MCF 10A (cell line): ENCODE measurements at places on chromosomes 4 and X. TPM values are rescaled to one million over a fixed set of nuclear protein-coding genes. Genes with fewer than 3 reads are reported as not detected.

DNA sequence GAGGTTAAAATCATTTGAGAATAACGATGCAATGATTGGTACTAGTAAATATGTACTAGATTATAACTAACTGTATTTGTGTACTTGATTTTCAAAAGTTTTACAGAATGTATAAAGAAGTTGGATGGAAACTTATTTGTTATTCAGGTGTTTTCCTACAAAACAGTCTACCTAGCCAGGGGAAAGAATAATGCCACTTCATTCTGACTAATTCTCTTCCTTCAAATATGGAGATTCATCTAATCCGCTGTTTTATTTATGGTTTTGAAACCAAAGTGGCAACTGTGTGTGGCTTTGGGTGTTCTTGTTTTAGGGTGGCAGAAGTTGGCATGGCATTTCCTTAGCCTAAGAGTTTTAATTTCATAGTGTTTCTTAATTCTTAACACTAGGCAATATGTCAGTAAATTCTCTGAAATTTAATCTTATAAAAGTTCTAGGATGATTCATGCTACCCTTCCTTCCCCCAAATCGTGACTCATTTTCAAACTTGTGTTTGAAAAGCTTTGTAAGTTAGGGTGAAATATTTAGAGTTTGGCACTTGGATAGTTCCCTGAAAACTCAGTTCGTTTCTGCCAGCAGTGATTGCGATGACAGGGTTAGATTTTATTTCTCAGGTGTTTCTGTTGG is 62.6 kb downstream of the DCLK2 start:
- peak; percentile 76 for DNase-seq
- H3K27me3 ChIP-seq: no peaks in the 10 kb centered on the region
- H3K36me3 ChIP-seq: no peaks in the 10 kb centered on the region
- H3K4me3 ChIP-seq: peak overlapping the region; percentile 61
- H3K27ac ChIP-seq: peak overlapping the region; percentile 89

DNA sequence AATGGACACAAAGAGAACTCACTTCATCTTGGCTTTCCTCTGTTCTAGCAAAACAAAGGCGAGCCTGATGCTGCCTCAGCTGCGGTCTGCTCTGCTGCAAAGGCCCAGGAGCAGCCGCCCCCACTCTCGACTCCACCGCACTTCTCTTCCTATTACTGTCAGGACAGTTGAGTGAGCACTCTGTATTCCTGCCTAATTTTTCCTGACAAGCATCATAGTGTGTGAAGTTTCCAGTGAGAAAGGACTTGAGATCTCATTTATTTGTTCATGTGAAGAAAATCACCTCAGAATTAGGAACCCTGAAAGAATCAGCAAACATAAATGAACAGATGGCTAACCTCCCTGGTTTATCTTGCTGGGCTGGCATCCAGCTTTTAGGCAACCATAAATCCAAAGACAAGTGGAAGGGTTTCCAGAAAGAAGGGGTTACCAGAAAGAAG is 15.6 kb downstream of the SCARB2 start:
- H3K27ac ChIP-seq: peak overlapping the region; percentile 94
- H3K4me1 ChIP-seq: peaks cover 39% of the 10 kb centered on the region
- peaks cover 13% of the 10 kb centered on the region for H3K36me3 ChIP-seq

DNA sequence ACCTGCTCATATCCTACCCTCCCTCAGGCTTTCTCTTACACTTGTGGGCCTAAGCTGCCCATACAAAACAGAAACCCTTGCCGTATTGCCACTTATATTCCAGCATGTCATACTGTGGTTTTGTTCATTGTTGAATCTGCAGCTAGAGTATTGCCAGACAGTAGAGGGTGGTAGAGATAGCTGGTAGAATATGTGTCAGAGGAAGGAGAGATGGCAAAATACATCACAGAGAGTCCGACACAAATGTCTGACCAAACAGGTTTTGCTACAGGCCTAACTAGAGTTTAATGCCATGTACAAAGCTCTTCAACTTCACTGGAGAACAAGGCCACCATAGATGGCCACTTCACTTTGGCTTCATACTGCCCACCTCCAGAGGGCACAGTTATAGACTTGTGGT is 160.1 kb downstream of the EFHC2 start:
- H3K27me3 ChIP-seq: peaks cover 43% of the 10 kb centered on the region
- no peak overlapping the region for H3K4me3 ChIP-seq
- H3K4me1 ChIP-seq: no peaks in the 10 kb centered on the region
- DNase-seq: no peak
- no peaks in the 10 kb centered on the region for H3K36me3 ChIP-seq

DNA sequence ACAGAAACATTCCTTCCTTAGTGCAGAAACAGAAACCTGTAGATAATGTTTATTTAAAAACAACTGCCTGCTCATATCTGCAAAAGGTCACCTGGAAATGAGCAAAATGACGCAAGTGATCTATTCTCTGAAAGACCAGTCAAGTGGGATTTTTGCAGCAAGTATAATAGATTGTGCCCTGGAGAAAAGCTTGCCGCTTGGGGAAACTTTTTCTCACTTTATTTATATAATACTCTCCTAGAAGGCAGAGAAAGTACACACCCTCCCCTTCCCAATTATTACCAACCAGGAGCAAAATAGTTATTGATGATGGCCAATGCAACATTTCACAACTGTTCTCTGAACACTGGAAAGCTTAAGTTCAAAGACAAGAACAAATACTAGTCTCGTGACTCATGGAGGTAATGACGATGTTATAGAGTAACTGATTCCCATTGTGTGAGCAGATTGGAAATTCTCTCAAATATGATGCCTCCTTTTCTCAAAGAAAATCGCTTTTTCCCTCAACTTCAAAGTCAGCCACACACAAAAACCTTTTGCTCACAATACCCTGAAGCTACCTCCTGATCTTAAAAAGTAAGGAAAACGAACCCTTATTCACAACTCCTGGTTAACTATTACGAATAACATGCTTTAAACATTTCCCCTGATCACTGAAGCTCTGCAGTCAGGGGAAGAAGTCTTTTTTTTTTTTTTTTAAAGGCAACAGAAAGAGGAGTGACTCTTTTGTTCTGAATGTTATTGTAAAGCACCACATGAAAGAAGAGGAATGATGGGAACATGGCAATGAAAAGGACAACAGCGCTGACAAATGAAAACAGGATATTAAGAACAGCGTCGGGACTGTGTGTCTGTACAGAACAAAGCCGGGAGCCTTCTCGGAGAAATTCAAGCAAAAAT is 41.0 kb downstream of the MID1 start:
- H3K27me3 ChIP-seq: no peaks in the 10 kb centered on the region
- peaks cover 26% of the 10 kb centered on the region for H3K4me1 ChIP-seq
- peaks cover 8% of the 10 kb centered on the region for H3K36me3 ChIP-seq
- peak overlapping the region; percentile 80 for H3K27ac ChIP-seq

GRCh38 chr4:83241132-83241531 is 43.5 kb downstream of the COQ2 start:
- no peak overlapping the region for H3K27ac ChIP-seq
- no peak overlapping the region for H3K4me3 ChIP-seq
- H3K4me1 ChIP-seq: no peaks in the 10 kb centered on the region
- H3K36me3 ChIP-seq: no peaks in the 10 kb centered on the region
- H3K27me3 ChIP-seq: no peaks in the 10 kb centered on the region
- no peak for DNase-seq

- peaks cover 26% of the 10 kb centered on the region for H3K4me1 ChIP-seq
- peak overlapping the region; percentile 70 for H3K27ac ChIP-seq
- no peaks in the 10 kb centered on the region for H3K27me3 ChIP-seq
- no peaks in the 10 kb centered on the region for H3K36me3 ChIP-seq
- H3K4me3 ChIP-seq: no peak overlapping the region
Observed at GRCh38 chr4:55754754-55755350, 64.7 kb upstream of the EXOC1L start.

Gene DSPP
- not detected in 2 replicates for total RNA-seq

GRCh38 chrX:107625739-107626138 is 2.6 kb upstream of the PRPS1 start:
- peaks cover 62% of the 10 kb centered on the region for H3K27me3 ChIP-seq
- no peak overlapping the region for H3K4me3 ChIP-seq
- no peak for DNase-seq

Gene RRH
- not detected in 2 replicates for total RNA-seq

Gene PRDX4
- 134 and 157 TPM in 2 replicates for total RNA-seq

- peak overlapping the region; percentile 55 for H3K27ac ChIP-seq
- H3K36me3 ChIP-seq: no peaks in the 10 kb centered on the region
- no peaks in the 10 kb centered on the region for H3K27me3 ChIP-seq
- H3K4me3 ChIP-seq: no peak overlapping the region
Observed at GRCh38 chr4:57501720-57502119, 391.5 kb upstream of the IGFBP7 start.

DNA sequence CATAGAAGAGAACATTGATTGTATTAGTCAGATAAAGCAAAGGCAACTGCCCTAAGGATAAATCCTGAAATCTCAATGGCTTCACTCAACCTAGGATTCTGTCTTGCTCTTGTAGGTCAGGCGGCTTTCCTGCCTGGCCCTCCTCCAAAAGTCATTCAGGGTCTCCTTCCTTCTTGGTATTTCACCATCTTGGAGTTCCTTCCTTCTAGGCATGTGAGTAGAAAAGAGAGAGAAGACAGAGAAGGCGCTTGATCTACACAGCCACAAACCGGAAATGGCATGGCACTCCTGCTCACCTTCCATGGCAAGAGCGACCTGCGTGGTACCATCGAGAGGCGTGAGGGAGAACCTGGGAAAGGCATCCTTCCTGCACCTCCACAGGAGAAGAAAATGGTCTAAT is 45.3 kb upstream of the HELT start:
- no peak overlapping the region for H3K27ac ChIP-seq
- peaks cover 8% of the 10 kb centered on the region for H3K4me1 ChIP-seq
- no peak overlapping the region for H3K4me3 ChIP-seq
- no peaks in the 10 kb centered on the region for H3K36me3 ChIP-seq
- H3K27me3 ChIP-seq: no peaks in the 10 kb centered on the region

Gene SLC16A2
- 11.9 and 13.7 TPM in 2 replicates for total RNA-seq

DNA sequence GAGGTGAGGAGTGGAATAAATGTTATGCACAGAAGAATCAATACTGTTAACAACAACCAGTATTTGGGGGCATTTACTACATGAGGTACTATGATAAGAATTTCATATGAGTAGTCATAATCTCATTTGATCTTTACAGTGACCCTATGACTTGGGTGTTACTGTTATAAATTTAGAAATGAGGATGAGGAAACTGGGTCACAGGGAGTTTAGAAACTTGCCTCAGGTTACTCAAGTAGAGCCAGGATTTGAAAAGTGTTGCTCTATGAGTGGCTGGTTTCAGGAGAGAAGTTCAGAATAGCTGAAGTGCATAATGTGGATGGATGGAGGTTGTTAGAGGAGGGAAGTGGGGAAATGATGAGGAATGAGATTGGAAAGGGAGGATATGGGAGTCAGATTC is 16.6 kb upstream of the DDIT4L start:
- H3K4me3 ChIP-seq: no peak overlapping the region
- no peaks in the 10 kb centered on the region for H3K36me3 ChIP-seq
- no peak overlapping the region for H3K27ac ChIP-seq
- no peak for DNase-seq
- H3K4me1 ChIP-seq: no peaks in the 10 kb centered on the region

Gene SMIM10L2A
- total RNA-seq: 0.16 and 0.20 TPM in 2 replicates

GRCh38 chr4:88352062-88352740 is 26.5 kb upstream of the HERC6 start:
- no peak overlapping the region for H3K4me3 ChIP-seq
- H3K4me1 ChIP-seq: peaks cover 9% of the 10 kb centered on the region
- H3K27me3 ChIP-seq: no peaks in the 10 kb centered on the region
- no peaks in the 10 kb centered on the region for H3K36me3 ChIP-seq

Gene CSAG2
- total RNA-seq: not detected in 2 replicates

DNA sequence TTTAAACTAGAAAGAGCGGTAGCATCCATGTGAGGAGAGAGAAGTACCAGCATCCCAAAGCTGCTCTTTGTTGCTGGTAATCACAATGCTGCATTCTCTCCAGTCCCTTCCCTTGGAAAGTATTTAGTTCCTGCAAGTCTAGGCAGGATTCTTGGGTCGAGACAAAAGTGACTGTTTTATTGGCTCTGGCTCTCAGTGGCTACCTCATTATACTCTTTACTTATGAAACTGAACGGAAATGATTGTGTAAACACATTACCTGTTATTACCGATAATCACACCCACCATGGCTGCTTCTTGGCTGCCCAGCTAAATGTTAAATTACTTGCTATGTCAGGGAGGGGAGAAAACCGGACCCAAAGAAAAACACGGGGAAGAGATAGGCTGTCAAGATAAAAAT is 26.2 kb downstream of the ATXN3L start:
- peak overlapping the region; percentile 68 for H3K27ac ChIP-seq
- peak overlapping the region; percentile 49 for H3K4me3 ChIP-seq
- H3K4me1 ChIP-seq: peaks cover 12% of the 10 kb centered on the region
- peaks cover 10% of the 10 kb centered on the region for H3K27me3 ChIP-seq
- DNase-seq: peak; percentile 87
- no peaks in the 10 kb centered on the region for H3K36me3 ChIP-seq

Gene GYG2
- total RNA-seq: not detected in 2 replicates

DNA sequence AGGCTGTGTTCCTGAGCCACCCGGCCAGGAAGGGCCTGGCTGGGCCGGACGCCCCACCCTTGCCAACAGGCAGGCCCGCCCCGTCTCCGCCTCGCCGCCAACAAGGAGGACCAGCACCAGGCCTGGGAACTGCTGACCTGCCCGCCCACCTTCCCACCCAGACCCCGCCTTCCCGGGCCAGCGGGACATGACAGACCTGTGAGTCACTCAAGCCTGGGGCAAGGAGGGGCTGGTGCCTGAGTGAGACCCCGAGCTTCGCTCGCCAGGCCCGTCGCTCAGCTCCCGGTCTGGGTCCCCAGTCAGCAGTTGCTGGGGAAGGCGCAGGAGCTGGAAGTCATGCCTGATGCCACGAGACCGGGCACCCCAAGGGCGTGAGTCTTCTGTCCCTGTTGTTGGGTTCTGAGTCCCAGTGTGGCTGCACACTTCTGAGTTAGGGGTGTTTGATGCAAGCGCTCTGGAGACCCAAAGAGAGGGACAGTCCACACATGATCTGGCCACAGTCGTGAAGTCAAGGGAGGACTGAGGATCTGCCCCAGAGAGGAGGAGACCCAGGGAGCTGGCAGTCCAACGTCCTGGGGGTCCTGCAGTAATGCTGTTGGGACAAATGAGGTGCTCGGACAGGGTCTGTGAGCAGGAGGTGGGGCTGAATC is at the start of gene DNASE1L1:
Gene DNASE1L1, minus strand, starts transcription at position 33 of the 650 bp plus-strand sequence. CDS start 3,686 bp downstream, outside the sequence.
- peaks cover 4% of the 10 kb centered on the region for H3K36me3 ChIP-seq
- peaks cover 12% of the 10 kb centered on the region for H3K27me3 ChIP-seq
- H3K4me3 ChIP-seq: peak within 1 kb of the TSS; percentile 63
- peak; percentile 89 for DNase-seq
- H3K4me1 ChIP-seq: peaks cover 14% of the 10 kb centered on the region

DNA sequence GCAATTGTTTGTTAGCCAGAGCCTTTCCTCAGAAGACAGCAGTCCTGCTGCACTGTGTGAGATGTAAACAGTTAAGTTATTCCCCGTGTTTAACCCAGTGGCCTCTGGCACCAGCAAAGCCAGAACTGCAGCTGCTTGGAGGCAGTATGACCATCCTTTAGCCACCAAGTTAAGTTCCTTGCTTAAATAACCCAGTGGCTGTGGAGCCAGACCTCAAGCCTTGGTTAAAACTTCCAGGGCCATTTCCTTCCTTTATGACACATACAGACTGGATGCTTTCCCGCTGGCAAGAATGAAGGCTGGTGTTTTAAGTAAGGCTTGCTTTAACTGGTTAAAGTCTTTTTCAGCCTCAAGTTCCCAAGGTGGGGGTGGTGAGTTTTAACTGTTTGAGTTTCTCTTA is 379.8 kb downstream of the DCAF12L2 start:
- no peaks in the 10 kb centered on the region for H3K36me3 ChIP-seq
- DNase-seq: no peak
- no peaks in the 10 kb centered on the region for H3K4me1 ChIP-seq
- no peaks in the 10 kb centered on the region for H3K27me3 ChIP-seq

Gene UGT2A1
- total RNA-seq: not detected in 2 replicates

GRCh38 chr4:171629182-171629581 is 184.0 kb upstream of the GALNTL6 start:
- DNase-seq: no peak
- H3K36me3 ChIP-seq: no peaks in the 10 kb centered on the region

Gene GC
- total RNA-seq: not detected in 2 replicates
